ENCODE measurements at places on chromosomes 7 and 10.

GRCh38 chr10:49083261-49083660 is 32.1 kb downstream of the VSTM4 start:
- DNase-seq = no peak

GRCh38 chr7:107726356-107727130 is 17.4 kb upstream of the CBLL1 start:
- no peak for DNase-seq

- DNase-seq = no peak
Observed at GRCh38 chr7:37196676-37197075, 252.0 kb downstream of the ELMO1 start.

- no peak for DNase-seq
Observed at GRCh38 chr10:100570506-100570905, 34.8 kb downstream of the HIF1AN start.

- no peak for DNase-seq
Observed at GRCh38 chr10:113859261-113859660, 4.8 kb downstream of the NHLRC2 start.

DNA sequence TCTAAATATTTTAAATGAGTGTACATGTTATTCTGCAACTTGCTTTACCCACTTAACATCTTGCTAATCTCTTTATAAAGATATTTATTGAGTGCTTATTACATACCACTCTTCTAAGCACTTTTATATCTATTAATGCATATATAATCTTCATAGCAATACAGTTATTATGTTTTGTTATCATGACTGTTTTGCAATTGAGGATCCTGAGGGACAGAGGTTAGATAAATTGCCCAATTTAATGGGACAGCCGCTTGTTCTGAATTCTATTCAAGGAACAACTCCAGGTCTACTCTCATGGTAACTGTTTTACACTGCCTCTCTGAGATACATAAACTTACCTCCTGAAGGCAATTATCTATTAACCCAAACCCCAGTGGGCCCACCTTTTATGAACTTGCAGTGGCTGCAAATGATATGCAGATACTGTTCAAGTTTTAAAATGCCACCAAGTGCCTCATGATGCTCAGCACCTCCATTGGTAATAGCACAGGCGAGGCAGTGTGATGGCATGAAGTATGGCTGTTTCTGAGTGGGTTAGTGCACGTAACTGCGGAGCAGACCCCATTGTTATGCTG is 60.5 kb downstream of the PON1 start:
- DNase-seq = no peak

- DNase-seq = no peak
Observed at GRCh38 chr10:99532687-99533495, at the start of gene NKX2-3. TSS of gene NKX2-3 (plus strand) at chr10:99532942. CDS start at chr10:99533132, 190 bp downstream.

GRCh38 chr7:124030964-124031363 is 1.9 kb downstream of the TMEM229A start:
- no peak for DNase-seq

GRCh38 chr10:14586901-14587300 is 187.8 kb downstream of the FAM107B start:
- no peak for DNase-seq

DNA sequence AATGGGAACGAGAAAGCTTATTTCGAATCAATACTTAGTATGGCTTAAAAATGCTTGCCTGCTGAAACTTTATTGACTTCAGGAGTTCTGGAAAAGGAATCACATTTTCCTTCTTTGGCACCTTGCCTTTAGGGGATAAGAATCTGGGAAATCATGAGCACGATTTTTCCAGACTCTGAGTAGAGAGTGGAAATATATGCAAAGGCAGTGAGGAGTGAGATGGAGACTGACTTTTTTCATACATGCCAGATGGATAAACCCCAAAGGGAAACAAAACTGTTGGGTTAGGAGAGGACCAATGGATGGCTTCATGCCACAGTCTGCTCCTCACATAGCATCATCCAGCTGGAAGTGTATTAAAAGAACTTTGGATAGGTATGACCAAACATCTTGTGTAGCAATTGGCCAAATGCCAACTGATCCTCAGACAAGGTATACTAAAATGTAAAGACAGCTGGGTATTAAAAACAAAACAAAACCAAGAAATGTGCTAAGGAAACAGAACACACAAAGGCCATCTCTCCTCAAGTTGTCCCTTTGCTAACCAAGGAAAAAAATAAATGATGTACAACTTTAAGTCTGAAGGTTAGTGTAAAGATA is 1.7 kb downstream of the COL28A1 start:
- no peak for DNase-seq

DNA sequence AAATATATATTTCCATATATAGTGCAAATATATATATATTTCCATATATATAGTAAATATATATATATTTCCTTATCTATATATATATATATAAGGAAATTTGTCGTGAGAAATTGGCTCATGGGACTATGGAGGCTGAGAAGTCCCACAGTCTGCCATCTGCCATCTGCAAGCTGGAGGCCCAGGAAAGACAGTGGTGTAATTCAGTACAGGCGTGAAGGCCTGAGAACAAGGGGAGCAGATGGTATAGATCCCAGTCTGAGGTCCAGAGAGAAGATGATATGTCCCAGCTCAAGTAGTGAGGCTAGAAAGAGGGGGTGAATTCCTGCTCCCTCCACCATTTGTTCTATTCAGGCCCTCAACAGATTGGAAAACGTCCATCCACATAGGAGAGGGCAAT is 78.9 kb downstream of the MTPN start:
- no peak for DNase-seq

DNA sequence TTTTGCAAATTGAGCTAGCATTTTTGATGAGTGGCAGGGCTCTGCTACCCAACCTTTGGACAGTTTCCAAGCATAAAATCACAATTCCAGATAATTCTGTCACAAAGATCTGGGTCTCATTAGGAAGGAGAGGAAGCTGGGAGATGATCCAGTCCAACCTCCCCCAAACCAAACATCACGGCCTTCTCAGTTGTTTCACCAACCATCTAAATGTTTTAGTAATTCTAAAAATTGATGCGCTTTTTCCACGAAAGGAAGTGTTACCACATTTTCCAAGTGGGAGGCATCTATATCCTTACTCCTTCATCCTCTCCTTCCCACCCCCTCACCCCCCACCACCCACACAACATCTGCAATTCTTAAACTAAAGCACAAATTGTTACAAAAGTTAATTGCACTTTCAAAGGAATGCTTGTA is 108.3 kb downstream of the EGFR start:
- peak; percentile 87 for DNase-seq

DNA sequence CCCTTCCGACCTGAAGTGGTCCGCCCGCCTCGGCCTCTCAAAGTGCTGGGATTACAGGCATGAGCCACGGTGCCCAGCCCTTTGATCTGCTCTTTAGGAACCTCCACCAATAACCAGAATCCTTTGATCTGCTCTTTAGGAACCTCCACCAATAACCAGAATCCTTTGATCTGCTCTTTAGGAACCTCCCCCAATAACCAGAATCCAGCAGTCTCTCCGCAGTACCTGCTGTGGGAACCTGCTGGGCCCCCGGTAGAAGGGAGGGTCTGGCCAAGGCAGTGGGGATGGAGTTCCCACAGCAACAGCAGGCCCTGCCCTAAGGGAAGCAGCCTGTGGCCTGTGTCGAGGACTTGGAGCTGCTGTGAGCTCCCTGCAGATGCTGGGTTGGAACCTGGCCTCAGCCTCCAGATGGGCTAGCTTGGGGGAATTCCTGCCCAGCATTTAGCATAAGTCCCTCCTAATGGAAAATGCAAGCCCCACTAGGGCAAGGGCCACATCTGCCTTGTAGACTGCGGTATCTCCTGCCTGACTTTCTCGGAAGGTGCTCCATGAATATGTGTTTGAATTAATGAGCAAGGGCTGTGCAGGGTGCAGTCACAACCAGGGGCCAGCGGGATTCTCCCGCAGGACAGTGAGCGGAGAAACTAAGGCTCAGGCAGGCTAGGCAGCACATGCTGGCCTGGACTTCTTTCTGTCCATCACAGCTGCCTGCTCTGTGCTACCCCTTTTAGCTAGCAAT is 165.8 kb downstream of the UBE2H start:
- no peak for DNase-seq

- DNase-seq = no peak
Observed at GRCh38 chr7:106381252-106381651, 96.5 kb upstream of the NAMPT start.

DNA sequence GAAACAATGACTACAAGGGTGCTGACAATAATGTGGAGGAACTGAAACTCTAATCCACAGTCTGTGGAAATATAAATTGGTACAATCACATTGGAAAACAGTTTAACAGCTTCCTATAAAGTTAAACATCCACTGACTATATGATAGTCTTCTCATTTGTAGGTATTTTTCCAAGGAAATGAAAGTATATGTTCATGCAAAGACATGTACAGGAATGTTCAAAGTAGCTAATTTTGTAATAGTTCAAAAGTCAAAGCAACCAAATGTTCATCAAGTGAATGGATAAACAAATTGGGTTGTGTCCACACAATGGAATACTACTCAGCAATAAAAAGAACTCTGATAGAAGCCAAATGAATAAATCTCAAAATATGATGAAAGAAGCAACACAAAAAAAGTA is 626.0 kb upstream of the IGFBP3 start:
- DNase-seq = no peak

- DNase-seq = no peak
Observed at GRCh38 chr10:385571-386300, 250.5 kb downstream of the ZMYND11 start.

DNA sequence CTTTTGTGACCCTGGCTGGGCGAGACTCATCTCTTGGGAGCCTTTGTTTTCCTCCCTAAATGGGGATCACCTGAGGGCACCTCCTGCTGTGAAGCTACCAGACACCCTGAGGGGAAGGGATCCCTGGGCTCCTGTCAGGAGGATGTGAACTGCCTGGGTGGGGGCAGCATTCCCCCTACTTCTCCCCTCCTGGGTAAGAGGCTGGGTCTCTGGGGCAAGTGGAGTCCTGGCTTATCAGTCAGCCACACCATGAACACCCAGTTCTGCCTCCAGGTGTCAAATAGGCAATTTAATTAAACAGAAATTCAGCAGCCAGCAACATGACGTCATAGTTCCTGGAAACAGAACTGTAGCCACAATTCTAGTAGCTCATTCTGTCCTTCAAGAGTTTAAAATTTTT is 97.7 kb upstream of the RET start:
- no peak for DNase-seq

GRCh38 chr7:122143376-122143750 is 686 bp downstream of the AASS start:
- DNase-seq = no peak

DNA sequence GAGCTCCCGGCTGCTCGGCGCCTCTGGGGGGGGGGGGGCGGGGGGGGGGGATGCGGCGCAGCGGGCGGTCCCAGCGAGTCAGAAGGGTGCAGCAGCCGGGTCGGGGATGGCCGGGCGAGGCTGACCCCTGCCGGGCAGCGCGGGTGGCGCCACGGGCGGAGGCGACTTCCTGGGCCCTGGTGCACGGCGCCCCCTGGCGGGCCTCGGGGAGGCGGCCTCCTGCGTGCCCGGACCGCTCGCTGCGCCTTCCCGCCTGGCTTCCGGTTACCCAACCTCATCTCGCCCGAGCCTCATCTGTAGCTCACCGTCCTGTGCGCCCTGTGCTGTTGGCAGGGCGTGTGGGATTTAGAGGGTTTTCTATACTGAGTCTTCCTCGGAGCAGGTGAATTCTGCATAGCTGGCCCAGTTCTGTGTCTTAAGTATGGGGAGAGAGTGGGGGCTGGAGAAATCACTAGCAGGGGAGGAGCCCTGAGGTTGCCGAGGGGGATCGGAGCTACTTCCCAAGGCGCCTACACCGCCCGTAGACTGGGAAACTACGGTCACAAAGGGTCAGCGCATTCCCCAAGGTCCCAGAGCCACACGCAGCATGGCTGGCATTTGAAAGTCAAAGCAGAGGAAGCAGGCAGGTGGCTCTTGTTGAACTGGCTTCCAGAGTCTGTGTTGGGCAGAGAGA is 28.3 kb upstream of the WDFY4 start:
- DNase-seq = peak; percentile 88

GRCh38 chr10:97182288-97182990 is 3.3 kb downstream of the SLIT1 start:
- no peak for DNase-seq

- DNase-seq = no peak
Observed at GRCh38 chr7:28408105-28408959, 4.0 kb upstream of the CREB5 start.

DNA sequence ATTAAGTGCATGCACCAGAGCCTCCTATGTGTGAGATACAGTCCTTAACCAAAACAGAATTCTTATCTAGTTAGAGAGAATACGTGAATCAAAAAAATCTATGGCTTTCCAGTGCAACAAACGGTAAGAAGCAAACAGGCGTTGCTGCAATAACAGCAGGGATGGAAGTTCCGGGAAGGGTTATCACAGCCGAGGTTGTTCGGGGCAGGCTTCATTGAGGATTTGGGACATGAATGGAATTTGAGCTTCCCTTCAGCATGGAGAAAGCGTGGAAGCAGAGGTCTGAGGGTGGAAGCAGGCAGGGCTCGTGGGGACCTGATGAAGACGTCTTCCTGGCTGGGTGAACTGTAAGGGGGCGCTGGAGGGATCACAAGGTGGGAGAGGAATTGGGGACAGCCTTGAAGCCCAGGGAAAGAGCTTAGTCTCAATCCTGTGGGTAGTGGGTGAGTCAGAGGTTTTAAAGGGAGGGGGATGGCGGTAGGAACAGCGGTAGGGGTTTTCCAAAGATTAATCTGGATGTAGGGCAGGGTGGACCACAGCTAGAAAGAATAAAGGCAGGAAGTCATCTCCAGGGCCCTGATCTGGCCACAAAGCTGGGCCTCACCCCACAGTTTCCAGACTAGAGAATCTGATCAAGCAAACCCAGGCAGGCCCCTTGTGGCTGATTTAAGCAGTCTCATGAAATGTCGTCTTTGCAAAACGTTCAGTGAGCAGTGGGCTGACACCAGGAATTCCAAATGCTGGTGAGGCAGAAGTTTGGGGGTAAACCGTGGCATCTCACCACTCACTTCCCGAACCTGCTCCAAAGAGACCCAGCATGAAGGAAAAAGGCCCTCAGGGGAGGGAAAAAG is 65.1 kb downstream of the CALML3 start:
- no peak for DNase-seq

DNA sequence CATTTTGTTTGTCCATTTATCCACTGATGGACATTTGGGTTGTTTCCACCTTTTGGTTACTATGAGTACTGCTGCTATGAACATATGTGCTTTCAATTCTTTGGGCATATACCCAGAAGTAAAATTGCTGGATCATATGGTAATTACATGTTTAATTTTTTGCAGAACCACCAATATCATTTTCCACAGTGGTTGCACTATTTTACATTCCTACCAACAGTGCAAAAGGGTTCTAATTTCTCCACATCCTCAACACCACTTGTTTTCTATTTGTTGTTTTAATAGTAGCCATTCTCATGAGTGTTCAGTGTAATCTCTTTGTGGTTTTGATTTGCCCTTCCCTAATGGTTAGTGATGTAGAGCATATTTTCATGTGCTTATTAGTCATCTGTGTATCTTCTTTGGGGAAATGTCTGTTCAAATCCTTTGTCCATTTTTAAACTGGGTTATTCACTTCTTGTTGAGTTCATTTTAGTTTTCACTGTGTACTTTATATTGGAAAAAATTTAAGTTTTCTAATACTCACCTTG is 101.9 kb downstream of the HIBADH start:
- DNase-seq = peak; percentile 84

GRCh38 chr7:142098004-142098403 is 13.5 kb upstream of the MGAM2 start:
- DNase-seq = no peak

- DNase-seq = peak; percentile 98
Observed at GRCh38 chr10:72229261-72230251, 13.5 kb upstream of the ASCC1 start.
